ENCODE measurements at places on chromosomes 11 and 22.

- no peak for DNase-seq
Observed at GRCh38 chr22:48866906-48867681, 960.6 kb downstream of the BRD1 start.

GRCh38 chr11:47236482-47236881 is 12.1 kb downstream of the ACP2 start:
- no peak for DNase-seq

DNA sequence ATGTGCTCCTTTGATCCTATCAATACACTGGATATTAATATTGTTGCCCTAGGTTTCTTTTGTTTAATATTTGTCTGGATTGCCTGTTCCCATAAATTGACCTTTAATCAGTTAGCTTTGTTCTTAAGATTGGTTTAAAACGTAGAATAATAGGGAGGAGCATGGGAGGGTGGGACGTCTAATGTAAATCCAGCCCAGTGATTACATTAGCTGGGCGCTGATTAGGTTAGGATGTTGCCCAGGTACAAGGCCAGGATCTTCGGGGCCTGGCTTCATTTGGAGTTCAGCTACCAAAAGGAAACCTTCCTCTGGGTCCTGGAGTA is at the start of gene SRSF8:
TSS of gene SRSF8 (plus strand) at position 204 of the 323 bp plus-strand sequence. CDS start 308 bp downstream, outside the sequence.
- DNase-seq, result no peak

GRCh38 chr11:28696591-28696990 is 588.4 kb downstream of the METTL15 start:
- no peak for DNase-seq

- DNase-seq, result no peak
Observed at GRCh38 chr11:69135420-69136363, 20.0 kb upstream of the SMIM38 start.

DNA sequence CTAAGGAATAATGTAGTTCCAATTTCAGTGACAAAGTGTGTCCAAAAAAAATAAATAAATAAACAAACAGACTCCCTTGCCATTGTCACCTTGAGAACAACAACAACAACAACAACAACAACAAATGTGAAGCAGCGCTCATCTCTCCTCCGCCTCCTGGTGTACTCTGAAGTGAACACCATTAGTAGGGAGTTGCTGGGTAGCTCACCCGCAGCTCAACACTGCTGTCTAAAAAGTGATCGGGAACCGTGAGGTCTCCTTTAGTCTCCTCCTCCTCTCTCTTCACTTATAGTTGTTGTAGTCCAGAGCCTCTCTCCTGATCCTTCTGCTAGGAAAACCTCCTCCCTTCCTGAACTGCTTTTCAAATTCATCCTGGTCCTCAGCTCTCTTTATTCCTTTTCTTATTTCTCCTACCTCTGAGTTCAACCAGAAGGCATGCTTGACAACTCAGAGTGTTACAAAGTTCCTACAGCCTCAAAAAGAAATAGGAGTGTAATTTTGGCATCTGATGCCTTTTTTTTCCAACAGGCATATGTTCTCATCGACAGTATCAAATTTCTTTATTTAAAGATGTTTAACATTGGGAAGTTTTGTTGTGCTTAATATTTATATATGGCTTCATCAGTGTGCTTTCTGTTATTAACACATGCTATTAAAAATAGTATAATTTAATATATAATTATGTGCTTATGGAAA is 215.1 kb downstream of the PGR start:
- no peak for DNase-seq

DNA sequence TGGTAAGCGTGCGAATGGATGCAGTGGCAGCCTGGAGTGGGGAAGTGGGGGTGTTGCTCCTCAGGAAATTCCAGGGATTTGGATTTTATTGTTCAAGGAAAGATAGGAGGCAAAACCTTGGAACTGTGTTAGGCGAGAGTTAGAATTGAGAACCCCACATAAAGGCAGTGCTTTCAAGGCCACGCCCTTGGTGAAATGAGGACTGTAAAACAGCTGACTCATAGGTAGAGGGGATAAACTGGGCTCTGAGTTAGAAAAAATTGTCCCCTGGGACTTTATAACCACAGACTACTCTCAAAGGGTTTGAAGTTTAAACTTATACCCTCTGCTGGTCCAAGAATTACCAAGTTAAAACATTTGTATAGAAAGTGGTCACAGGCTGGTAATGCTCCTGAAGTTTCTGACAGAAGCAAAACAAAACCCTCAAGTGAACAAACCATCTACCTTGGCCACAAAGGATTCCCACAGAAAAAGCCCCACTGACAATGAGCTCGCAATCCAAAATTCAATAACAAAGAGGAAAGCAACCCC is 250.3 kb upstream of the TBCEL start:
- DNase-seq, result no peak

DNA sequence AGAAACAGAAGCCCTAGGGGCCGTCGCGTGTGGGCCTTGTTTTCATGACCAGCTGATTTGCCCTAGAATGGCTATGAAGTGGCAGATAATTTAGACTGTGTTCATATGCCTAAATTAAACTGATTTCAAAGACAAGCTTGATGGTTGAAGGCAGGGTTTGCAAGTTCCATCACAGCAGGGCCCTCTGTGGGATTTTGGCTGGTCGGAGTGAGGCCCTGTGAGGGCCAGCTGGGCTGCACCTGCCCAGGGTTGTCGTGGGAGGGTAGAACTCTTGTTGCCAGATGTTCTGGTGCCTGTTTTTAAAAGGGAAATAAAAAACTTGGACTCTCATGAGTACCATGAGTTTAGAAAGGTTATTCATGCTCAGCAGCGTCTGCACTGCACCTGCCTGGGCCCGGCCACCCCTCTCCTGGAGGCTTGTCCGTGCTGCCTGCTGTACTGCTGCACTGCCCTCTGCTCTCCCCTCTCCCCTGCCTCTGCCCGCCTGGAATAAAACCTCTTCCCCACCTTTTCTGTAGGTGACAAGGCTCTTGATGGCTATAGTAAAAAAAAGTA is 44.1 kb downstream of the AP2A2 start:
- no peak for DNase-seq

- DNase-seq, result no peak
Observed at GRCh38 chr11:97902828-97903227, 1117.9 kb upstream of the CNTN5 start.

DNA sequence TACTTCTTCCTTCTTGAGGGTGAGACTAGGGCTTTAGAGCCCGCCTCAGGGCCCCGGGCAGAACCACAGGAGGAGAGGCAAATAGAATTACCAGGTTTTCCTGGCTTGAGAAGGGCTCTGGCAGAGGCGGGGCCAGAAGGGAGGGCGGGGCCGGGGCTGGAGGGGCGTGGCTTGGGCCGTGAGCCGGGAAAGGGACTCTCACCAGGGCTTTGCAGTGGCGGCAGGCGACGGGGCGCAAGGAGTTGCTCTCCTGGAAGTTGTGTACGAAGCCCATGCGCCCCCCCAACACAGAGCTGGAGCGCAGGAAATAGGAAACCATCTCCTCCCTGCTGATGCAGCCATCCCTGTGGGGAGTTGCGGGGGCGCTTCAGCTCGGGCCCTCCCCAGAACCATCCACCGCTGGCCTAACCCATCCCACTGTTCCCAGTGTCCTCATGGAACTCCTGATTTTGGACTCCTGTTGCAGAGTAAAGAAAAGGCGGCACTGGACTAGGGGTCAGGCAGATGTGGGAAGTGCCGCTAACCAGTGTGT is 6.9 kb upstream of the NRXN2 start:
- no peak for DNase-seq

- DNase-seq, result no peak
Observed at GRCh38 chr11:73495731-73496130, 102.2 kb downstream of the FAM168A start.

DNA sequence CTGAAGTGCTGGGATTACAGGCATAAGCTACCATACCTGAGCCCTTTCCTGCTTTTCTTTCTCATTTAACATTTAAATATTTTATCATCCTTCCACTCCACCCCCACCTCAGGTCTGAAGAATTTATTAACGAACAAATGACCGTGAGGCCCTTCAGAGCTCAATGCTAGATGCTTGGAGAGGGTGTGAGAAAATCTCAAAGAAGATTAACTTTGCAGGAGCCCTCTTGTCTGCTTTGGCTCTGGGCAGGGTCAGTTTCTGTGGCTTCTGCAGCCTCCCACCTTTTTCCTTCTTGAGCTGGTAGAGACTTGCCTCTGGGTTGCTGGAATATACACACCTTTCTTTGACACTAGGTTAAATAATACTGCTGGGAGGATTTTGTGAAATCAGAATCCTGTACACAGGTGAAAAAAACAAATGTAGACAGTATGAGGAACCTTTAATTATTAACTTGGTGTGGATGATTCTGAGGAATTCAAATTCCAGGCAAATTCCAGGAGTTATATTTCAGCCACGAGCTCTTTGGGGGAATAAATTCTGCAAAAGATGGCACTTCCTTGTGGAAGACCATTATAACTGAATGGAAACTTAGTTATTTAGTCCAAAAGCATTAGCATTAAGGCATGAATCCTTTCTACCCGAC is 3.4 kb upstream of the ZBTB44 start:
- no peak for DNase-seq
